ENCODE measurements at places on chromosomes 7 and 10. TPM values are rescaled to one million over a fixed set of nuclear protein-coding genes. Genes with fewer than 3 reads are reported as not detected.

- H3K36me3 ChIP-seq: no peaks in the 10 kb centered on the region
- peaks cover 29% of the 10 kb centered on the region for H3K27me3 ChIP-seq
- no peak overlapping the region for H3K27ac ChIP-seq
- no peak overlapping the region for H3K4me3 ChIP-seq
- no peak for DNase-seq
Measured at GRCh38 chr10:111072232-111072631, 4.6 kb upstream of the ADRA2A start.

Gene NOS3
- 4.0 TPM for total RNA-seq

DNA sequence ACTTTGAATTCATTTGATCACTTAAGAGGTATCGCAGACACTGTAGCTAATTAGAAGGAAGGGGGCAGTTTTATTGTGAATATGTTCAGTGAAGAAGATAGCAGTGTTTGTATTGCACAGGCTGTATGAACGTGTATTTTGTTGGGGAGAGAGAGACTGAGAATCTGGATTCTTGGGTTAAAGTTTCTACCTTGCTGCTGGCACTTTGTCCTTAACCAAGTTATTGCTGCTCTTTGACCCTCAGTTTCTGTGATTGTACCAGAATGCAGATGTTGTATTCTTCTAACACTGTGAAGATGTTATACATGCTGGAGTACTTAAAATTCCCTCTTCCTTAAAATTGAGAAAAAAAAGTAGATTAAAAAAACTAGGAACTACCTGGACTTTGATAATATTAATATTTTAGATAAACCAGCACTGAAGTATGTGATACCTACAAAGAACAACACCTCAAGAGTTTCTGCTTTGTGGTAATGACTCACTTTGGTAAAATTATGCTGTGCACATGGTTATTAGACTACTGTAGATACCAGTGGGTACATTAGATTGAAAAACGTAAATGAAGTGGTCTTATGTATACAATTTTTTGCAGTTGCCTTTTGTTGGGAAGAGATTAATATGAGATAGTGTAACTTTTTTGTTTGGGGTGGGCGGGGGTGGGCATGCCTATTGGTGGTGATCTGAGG is 321.3 kb downstream of the AUTS2 start:
- no peaks in the 10 kb centered on the region for H3K27me3 ChIP-seq
- no peaks in the 10 kb centered on the region for H3K36me3 ChIP-seq
- DNase-seq: no peak
- no peak overlapping the region for H3K27ac ChIP-seq

Gene ZNF107
- total RNA-seq: 30.9 TPM

Gene ZKSCAN1
- total RNA-seq: 94.8 TPM

DNA sequence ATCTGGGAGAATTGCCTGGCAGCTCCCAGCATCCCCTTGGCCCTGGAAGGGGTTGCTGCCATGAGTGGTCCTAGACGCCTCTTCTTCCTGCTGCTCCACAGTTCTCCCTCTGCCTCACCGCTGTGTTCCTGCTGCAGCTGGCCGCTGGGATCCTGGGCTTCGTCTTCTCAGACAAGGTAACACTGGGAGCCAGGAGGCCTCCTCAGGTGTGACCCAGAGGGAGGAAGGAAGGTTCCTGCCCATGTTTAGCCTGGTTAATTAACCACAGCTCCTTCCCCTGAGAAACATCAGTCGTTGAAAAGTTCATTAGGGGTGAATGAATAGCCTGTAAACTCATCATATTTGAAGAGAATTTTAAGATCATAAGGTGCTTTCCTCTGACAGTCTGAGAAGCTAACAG is 18.2 kb downstream of the TSPAN33 start:
- DNase-seq: no peak
- no peak overlapping the region for H3K4me3 ChIP-seq
- no peaks in the 10 kb centered on the region for H3K27me3 ChIP-seq
- no peaks in the 10 kb centered on the region for H3K36me3 ChIP-seq
- H3K4me1 ChIP-seq: no peaks in the 10 kb centered on the region
- H3K27ac ChIP-seq: no peak overlapping the region

Gene PRSS1
- not detected for total RNA-seq

Gene TMEM236
- total RNA-seq: 0.17 TPM

DNA sequence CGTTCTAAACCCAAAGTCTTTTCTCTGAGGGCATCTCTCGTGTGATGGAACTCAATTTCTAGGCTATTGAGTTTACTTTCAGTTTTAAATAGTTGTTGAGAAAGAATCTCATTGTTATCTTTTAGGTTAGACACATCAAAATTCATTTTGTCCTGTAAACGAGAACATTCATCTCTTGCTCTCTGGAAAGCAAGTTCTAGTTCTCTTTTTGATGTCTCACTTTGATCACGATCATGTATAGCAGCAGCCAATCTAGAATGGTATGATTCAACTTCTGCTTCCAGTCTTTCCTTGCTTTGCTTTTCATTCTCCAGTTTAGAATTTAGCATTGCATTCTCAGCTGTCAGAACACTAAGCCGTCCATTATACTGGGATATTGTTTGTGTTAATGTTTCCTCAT is 65.1 kb downstream of the ANKRD26 start:
- no peaks in the 10 kb centered on the region for H3K36me3 ChIP-seq
- no peaks in the 10 kb centered on the region for H3K27me3 ChIP-seq
- no peak overlapping the region for H3K4me3 ChIP-seq
- H3K27ac ChIP-seq: no peak overlapping the region
- no peak for DNase-seq

DNA sequence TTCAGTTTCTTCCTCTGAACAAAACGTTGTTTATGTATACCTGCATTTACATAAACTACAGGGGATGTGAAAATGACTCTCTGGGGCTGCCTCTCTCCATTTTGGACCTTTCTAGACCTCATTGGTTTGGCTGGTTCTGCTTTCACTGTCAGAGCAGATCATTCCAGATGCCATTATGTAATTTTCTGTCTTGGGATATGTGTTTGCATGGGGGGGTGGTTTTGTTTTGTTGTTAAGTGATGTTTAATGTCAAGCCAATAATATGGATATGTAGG is 172.4 kb downstream of the LRRC4 start:
- peaks cover 50% of the 10 kb centered on the region for H3K4me1 ChIP-seq
- no peaks in the 10 kb centered on the region for H3K27me3 ChIP-seq
- no peak overlapping the region for H3K4me3 ChIP-seq
- H3K27ac ChIP-seq: no peak overlapping the region

Gene CRHR2
- total RNA-seq: not detected

Gene SP8
- total RNA-seq: not detected

GRCh38 chr7:152909683-152910544 is 150.4 kb downstream of the ACTR3B start:
- H3K36me3 ChIP-seq: no peaks in the 10 kb centered on the region
- no peaks in the 10 kb centered on the region for H3K4me1 ChIP-seq
- H3K27ac ChIP-seq: no peak overlapping the region
- H3K27me3 ChIP-seq: no peaks in the 10 kb centered on the region

Gene CD36
- 3.6 TPM for total RNA-seq

All from CD4-positive, alpha-beta memory T cell (primary cell).